Muscle of back (tissue), 13 donors: ENCODE measurements at places on chromosomes 5 and 9. TPM values are rescaled to one million over a fixed set of nuclear protein-coding genes. Genes with fewer than 3 reads are reported as not detected.

DNA sequence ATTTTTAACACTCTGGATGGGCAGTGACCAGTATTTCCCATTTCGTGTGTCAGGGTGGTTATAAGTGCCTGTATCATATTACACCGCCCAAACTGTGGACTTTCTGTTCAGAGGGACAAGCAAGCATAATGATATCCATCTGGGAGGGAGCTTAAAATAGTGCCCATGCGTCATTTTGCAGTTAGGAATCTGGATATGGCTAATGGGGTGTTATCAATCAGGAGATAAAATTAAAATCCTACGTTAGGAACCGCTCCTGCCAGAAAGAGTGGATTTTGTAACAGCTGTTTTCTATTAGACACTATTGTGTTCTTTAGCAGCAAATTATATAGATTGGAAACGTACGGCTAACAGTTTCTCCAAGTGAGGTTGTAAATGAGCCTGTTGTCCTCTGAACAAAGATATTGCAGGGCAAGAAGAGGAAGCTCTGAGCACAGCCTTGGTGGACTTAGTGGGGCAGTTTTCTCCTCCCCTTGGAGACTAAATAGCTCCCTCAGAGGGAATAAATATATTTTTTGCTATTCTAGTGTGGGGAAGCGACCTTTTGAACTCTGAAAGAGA is 160.4 kb downstream of the SPATA31D1 start:
- peak; percentile 70 for DNase-seq

DNA sequence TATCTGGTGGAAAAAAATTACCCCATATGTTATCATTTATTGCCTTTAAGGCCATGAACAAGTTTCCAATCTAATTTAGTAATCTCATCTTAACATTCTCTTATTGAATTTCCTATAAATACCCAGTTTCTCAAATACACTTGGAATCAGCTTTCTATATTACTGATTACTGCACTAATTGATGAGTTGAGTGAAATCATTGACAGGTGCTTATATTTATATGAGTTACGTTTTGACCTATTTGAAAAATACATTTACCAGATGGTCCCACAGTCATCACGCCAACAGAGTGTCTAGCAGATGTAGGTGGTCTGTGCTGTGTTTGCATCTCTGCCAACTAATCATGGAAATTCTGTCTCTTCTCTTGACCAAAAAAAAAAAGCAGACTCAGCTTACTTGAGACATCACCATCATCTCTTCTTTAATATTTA is 307.3 kb upstream of the NREP start:
- DNase-seq: peak; percentile 75

DNA sequence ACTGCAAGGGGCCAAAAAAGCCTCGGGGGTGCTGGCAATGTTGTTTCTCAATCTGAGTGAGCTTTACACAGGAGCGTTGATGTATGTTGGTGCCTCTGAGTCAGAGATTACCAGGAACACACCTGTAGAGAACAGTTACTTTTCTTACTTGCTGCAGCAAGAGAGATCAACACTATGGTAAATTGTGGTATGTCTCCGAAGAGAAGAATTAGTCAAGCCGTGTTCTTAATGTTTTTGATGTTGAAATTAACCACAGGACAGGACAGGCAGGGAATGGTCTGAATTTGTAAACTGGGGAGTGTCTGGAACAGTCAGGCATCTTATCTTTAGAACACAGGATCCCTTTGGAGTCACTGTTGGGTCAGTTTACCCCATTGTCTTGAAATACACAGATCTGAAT is 285.7 kb downstream of the DNAH5 start:
- no peak for DNase-seq

DNA sequence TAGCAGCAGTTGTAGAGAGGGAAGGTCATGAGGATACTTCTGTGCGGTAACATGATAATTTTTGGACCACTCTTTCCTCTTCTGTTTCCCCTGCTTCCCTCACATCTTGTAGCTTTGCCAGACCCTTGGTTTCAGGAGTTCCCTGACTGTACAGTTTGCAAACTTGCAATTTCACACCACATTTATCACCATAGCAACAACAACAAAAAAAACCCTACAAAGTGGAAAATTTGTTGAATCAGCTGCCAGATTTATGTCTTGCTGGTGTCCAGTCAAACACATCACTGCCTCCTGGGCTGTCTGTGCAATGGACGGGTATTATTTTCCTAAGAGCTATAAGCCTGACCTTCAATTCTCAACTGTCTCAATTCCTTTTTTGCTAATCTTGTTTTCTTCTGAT is 751.6 kb downstream of the TLR4 start:
- peak; percentile 46 for DNase-seq

DNA sequence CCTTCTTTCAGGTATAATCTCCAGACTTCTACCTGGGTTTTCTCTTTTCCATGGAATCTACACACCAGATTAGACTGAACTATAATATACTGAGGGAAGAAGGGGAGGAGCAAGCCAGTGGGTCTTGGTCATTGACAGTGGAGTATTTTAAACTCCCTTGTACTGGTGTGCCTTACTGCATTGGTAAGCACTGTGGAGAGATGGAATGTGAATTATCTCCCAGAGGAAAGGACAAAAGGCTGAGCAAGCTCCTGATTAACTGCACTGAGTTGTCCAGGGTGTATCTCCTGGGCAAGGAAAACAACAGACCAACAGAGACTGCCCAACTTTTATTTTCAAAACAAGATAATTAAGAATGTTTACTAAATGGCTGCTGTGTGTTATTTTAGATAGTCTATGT is 29.8 kb upstream of the SLCO6A1 start:
- no peak for DNase-seq

GRCh38 chr9:132074736-132075135 is 4.9 kb downstream of the MED27 start:
- DNase-seq: no peak

DNA sequence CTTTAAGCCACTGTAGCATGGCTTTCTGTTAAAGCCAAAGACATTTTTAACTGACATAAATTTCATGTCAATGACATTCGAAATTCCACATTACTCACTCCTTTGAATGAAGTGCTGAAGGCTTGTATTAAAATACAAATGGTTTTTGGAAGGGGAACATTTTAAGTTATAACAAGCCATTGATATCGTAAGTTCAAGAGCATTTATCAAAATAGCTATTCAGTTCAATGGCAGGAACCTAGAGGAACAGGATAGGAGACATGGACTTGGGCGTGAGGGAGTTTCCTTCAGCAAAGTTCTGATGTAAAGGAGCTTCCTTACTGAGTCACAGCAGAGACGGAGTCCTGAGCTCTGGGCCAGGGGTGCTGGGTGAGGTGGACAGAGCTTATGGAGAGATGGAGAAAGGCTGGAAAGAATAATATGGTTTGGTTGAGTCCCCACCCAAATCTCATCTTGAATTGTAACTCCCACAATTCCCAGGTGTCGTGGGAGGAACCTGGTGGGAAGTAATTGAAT is 631.8 kb downstream of the BNC2 start:
- DNase-seq: no peak

The ARID3C gene
- not detected for polyA plus RNA-seq

The PDE8B gene
- polyA plus RNA-seq: 2.1 TPM

DNA sequence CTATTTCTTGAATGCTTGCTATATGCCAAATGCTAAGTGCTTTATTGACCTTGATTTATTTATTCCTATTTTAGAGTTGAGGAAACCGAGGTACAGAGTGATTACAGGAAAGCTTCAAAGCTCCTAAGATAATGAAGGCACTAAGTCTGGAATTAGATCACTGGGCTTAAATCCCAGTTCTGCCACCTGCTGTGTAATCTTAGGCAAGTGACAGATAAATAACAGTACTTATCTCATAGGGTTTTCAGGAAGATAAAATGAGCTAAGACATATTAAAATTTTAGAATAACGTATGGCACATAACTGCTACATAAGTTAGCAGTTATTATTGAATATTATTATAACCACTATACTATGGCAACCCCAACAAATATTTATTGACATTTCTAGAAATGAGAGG is 843.8 kb downstream of the DTWD2 start:
- DNase-seq: no peak

DNA sequence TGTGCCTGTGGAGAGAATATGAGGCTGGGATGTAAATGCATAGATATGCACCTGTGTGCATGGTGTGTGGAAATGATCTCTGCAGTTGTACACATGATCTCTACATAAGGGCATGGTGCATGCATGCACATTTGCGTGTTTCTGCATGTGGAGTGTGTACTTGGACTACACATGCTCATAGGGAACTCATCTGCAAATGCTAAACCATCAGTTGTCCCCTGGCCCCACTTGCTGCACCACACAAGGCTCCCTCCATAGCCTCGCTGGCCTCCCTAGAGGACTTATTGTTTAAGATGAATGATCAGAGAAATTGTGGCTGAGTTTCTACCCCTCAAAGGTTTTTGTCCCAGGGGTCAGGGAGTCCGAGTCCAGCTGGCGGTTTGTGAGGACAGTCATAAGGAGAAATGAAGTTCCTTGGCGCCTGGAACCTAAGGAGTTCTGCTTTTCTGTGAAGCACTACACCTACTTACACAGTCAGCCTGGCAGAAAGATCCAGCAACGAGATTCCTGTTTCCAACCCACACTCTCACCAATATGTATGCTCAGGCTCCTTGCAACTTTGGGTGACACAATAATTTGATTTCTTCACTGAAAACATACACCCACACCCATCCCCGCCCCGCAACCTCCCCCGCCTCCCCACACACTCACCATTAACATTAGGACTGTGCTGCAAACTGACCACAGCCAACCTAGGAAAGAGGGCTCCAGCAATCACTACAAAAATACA is 79.9 kb upstream of the CPEB4 start:
- DNase-seq: no peak

DNA sequence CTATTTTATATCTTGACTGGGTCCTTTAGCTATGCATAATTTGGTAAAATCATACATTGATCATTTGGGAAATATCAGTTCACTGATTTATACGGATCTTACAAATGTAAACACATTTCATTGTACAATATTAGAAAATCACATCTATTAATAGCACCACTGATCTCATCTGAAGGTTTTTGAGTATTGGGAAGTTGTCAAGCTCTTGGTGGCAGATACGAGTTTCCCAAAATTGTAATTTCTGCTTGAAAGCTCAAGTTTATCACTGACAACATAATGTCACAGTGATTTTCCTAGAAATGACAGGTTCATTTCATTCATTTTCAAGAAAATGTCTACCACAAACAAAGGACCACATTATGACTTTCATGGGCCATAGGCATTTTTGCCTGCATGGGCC is 3.0 kb upstream of the MACROH2A1 start:
- DNase-seq: no peak

DNA sequence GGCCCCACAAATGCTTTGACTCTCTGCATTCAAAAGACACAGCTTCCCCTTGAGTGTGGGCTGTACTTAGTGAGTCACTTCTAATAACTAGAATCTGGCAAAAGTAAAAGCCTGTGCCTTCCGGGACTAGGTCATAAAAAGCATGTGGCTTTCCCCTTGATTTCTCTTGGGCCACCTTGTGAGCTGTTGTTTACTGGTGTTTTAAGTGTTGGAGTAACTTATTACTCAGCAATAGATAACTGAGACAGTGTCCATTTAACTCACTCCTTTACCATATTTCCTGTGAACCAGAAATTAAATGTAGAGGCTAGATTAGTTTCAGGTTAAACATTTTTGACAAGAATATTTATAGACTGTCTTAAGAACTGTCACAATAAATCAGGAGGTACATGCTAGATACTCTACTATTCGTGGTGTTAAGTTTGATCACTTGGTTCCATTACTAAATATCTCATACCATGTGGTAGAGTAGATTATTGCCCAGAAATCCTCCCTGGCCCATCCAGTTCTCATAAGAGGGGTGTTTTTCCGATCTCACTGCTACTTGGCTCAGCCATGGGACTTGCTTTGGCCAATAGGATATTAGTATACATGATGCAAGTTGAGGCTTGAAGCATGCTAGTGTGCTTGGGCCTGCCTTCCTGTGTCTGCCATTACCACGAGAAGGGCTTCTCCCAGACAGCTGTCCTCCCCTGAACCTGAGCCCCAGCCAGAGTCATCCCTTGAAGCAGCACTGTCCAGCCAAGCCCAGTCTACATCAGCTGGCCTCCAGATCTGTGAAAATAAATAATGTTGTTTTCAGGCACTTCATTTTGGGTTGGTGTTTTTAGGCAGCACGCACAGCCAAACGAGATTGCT is 10.4 kb upstream of the CMBL start:
- DNase-seq: no peak

The FAM219A gene
- 11.6 TPM for polyA plus RNA-seq

DNA sequence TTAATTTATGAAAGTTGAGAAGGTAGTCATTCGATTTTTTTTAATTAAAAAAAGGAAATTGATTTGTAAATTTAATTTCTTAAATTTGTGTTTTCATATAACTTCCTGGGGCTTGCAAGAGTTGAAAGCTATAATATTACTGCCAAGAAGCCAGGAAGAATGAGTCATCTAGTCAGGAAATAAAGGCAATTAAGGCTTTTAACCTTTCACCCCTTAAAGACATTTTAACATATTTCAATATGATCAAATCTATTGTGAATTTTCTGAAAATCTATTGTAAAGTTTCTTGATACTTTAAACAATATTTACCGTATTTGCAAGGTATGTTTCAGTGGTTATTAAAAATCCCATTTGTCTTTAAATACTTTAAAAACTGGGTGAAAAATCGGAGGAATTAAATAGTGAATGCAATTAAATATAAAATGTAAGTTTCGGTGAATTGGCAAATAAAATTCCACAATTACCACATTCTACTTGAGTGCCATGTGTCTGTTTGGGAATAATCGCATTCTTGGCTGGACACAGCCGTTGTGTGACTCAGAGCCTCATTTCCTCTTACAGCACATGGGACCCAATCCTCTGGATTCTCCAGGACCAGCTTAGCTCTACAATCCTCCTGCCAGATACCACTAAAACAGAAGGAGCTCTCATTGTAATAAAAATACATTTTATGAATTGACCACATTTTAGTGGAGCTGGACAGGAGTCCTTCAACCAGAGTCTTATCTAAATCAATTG is 310.7 kb downstream of the HCN1 start:
- peak; percentile 9 for DNase-seq

DNA sequence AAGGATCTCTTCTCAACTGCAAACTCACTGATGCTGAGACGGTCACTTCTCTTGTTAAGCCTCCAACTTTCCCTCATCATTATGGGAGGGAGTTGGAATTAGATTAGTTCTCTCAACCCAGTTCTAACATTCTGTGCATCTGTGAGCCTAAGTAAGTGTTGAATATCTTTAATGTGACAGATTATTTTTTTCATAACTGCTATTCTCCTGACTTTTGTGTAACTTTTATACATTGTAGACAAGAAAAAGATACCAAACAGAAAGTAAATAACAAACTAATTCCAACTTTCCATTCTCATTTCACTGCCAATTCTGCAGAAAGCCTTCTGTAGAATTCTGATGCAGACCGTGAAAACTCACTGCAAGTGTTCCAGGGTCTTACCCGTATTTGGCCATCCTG is 813.5 kb downstream of the TLE4 start:
- DNase-seq: no peak

DNA sequence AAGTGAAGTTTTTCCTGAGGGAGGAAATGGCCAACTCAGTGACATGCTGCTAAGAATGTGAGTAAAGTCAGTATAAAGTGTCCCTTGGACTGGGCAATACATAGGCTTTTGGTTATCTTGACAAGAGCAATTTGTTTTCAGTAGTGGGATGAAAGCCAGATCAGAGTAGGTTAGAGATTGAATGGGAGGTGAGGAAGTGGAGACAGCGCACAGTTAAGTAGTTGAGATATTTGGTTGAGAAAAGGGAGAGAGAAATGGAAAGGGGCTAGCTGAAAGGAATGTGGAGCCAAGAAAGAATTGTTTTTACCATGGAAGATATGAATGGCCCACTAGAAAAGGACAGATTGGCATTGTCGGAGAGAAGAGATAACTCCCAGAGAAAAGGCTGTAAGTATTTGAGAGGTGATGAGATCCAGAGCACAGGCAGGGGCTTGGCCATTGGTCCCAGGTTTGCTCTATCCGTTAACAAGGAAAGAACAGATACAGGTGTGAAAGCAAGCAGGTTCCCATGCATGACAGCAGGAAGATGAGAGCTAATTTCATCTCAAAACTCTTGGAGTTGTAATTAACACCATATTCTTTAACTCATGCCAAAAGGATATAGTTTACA is 392.0 kb downstream of the NR2F1-AS1 start:
- DNase-seq: no peak
